Forelimb muscle (tissue), 1 donor: ENCODE measurements at places on chromosomes 13 and 19.

- no peak for DNase-seq
These were observed 390.3 kb downstream of the DLEU7 start for GRCh38 chr13:50453188-50453587.

DNA sequence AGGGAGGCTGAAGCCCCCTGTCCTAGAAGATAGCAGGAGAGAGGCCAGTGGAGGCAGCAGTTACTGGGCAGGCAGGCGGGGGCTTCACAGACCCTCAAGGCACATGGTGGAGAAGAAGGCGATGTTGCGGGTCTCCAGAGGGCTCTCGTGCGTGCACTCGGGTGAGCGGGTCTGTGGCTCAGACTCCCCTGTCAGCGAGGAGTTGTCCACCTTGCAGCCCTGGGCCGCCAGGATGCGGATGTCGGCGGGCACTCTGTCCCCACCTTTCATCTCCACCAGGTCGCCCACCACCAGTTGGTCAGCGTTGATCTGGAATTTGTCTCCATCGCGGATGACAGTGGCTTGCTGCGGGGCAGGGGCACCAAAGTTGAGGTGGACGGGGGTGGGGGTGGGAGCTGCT is 3.2 kb downstream of the ATP4A start:
- no peak for DNase-seq

DNA sequence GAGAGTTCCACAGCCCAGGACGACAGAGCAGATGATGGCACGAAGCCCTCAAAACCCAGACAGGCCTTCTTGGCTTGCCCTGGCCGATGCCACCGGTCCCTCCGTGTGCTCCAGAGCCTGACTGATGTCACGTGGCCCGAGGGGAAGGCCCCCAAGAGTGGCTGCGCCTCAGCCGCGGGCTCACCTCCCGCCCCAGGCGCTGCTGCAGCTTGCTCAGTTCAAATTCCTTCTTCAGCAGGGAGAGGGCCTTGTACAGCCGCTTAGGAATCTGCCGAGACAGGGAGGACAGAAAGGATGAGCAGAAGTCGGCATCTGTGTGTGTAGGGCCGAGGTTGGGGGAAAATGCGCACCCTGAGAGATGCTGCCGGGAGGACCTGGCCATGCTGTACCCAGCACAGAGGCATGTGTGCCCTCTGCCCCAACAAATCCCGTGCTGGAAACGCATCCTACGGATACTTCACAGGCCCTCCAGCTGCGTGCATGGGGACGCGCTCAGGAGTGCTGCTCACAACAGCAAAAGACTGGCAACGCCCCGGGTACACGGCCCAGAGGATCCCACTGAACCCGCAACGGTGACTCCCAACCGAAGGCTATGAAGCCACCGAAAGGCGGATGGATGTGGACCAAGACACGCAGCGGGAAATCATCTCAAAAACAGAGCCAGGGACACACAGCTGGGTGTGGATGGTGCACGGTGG is 12.9 kb downstream of the LONP1 start:
- DNase-seq, result no peak

DNA sequence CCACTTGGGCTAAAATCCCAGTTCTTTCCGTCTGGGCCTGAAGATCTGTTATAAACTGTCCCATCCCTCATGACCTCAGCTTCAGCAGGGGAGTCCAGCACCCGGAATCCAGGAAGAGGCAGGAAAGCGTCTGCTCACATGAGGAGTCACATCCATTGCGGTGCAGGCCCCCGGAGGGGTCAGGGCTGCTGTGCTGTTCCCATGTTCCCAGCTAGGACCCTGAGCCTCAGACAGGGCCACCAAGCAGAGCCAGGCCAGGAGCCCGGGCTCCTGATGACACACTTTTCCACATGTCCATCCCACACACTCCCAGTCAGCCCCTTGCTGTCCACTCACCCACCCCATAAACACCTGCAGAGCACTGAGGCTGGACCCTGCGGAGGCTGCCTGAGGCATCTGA is 45.3 kb upstream of the VSTM2B start:
- no peak for DNase-seq

GRCh38 chr13:30381049-30381448 is 41.2 kb upstream of the UBE2L5 start:
- no peak for DNase-seq

DNA sequence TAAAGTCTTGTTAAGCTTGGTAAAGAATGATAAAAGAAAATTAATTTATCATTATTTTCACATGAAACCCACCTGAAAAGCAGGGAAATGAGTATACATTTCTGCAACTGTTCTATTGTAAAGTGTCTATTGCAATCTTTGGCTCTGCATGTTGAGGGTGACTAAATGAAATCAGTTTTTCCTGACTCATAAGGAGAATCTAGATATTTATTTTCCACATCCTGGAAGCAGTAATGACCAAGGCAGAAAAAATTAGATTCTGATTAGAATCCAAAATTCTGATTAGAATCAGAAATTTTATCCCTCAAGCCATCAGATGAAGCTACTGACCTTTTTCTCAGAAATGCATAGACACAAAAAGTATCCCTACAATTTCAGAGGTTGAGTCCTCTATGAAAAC is 178.4 kb downstream of the MYO16 start:
- DNase-seq, result no peak

DNA sequence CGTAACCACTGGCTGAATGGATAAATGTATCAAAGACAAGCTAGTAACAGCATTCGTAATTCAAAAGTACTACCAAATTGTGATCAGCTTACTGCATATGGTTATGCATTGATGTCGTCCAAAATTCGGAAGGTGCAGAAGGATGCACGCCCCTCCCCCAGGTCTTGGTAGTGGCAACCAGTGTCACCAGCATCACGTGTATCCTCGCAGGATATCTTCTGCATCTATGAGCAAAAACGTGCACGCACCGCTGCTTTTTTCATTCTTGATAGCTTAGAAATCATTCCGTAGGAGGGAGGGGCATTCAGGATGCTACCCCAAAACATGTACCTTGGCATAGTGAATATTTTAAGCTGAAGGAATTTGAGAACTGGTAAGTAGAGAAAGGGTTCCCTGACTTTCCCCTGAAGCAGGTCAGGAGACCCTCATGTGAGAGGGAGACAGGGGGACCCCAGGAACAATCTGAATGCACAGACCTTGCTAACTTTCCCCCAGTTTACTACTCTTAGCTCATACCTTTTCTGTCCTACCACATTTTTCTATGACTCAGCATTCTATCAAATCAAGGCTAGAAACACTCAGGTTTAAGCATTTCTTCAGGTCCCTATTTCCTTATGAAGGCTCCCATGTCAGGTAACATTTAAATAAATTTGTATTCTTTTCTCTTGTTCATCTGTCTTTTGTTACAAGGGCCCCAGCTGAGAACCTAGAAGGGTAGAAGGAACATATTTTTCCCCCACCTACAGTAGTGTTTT is 61.2 kb upstream of the TM9SF2 start:
- no peak for DNase-seq

- no peak for DNase-seq
These were observed 16.4 kb downstream of the OR7A5 start for GRCh38 chr19:14818588-14818987.

GRCh38 chr19:42469311-42470235 is 26.8 kb upstream of the CXCL17 start:
- DNase-seq, result no peak

DNA sequence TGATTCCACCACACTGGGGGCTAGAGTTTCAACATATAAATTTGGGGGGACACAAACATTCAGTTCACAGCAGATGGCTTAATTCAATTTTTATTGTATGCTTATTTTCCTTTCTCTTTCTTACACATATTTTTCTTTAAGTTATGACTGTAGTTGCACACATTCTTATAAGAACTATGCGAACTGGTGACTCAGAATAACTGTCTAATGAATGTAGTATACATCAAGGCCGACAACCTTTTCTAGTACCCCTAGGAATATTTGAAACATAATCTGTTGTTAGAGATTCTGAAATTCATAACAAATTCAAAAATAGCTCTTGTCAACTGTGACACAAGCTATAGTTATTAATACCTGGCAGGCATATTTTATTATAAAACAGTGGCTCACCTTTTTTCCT is 695.6 kb downstream of the PCDH9 start:
- DNase-seq, result no peak

DNA sequence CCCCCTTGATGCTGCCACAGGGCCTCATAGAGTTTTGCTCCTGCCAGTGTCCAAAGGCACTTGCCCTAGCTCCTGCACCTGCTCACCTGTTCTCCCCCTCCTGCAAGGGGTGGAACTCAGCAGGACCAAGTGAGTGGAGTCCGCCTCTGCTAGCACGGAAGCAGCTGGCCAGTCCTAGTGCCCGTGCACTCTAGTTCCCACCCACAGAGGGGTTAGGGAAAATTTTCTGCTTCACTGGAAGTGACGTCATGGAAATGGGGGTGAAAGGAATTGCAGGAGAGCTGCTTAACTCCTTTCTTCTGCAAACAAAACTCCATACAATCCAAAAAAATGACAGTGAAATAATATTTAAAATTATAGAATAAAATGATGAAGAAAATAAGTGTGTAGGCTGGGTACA is 609.7 kb upstream of the SLITRK1 start:
- no peak for DNase-seq

DNA sequence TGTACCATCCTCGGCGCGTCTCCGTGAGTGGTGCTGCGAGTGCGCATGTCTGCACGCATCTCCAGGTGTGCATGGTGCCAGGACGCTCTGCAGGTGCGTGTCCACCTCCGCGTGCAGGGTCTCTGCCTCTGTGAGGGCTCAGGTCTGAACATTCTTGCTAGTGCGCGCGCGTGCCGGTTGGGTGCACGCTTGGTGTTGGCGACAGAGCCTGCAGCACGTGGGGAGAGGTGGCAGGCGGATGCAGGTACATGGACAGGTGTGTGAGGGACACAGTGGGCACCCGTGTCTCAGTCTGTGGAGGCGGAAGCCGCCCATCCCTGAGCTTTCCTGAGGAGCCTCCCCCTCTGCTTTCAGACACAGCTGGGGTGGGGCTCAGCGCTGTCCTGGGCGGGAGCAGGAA is 4.9 kb upstream of the OR10H2 start:
- no peak for DNase-seq

DNA sequence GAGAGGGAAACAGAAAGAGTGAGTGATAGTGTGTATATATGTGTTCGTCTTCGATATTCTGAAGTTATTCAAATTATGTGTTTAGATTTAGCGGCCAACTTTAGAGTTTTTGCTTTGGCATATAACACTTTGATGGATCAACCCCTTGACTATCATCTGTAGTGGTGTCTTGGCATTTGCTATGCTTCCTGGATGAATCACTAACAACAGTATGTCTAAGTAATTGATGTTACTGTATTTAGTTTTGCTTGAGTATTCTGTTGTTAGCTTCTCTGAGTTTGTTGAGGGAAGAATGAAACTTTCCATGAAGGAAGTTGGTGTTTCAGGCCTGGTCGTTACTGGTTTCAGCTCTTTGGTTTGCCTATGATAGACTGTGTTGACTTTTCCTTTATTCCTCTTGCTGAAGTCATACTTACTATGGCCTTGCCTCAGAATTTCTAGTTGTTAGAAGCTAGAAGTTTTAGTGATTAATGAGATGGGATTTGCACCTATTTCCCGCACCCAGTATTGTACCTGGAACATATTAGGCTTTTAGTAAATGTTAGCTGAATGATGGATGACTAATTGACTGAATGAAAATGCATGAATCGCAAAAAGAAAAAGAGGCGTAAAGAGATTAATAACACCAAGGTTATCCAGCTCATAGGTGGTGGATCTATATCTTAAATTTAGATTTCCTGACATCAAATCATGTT is 20.7 kb downstream of the NDFIP2 start:
- no peak for DNase-seq

DNA sequence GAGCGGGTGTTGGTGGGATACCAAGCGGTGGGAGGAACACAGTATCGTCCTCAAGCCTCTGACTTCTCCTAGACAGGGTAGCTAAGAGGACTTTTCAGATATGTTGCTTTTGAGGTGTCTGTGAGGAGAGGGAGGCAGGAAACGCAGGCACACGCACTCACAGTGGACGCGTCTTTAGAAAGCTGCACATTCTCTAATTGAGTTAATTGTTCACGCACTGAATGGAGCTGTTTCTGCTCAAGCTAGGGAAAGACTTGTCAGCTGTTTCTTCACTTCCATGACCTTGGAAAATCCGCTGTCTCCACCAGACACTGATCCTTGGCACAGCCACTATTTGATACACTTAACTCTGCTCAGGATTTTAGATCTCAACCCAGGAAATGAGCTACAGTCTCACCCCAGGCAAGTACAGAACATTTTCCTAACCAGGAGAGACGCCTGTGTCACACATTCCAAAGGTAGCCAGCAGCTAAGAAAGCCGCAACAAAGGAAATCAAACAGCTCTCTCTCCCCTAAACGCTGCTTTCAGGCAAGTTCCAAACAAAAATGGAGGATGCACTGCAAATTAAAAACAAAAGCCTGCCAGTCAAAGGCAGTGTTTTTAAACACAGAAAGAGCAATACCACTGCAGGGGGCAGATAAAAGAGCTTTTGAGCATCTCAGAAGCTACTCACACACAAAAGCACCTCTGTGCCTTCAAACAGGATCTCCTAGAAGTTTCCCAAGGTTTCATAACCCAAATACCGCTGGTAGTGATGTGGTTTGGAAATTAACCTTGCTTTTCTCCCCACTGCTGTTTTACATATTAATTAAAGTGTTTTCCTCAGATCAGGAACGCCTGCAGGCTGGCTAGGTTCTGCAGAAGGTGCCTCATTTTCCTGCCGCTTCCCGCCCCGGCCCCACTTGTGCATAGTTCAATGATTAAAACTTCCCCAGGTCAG is 57.3 kb downstream of the IRS2 start:
- no peak for DNase-seq

- no peak for DNase-seq
These were observed 33.7 kb downstream of the CRYL1 start for GRCh38 chr13:20491926-20492435.

DNA sequence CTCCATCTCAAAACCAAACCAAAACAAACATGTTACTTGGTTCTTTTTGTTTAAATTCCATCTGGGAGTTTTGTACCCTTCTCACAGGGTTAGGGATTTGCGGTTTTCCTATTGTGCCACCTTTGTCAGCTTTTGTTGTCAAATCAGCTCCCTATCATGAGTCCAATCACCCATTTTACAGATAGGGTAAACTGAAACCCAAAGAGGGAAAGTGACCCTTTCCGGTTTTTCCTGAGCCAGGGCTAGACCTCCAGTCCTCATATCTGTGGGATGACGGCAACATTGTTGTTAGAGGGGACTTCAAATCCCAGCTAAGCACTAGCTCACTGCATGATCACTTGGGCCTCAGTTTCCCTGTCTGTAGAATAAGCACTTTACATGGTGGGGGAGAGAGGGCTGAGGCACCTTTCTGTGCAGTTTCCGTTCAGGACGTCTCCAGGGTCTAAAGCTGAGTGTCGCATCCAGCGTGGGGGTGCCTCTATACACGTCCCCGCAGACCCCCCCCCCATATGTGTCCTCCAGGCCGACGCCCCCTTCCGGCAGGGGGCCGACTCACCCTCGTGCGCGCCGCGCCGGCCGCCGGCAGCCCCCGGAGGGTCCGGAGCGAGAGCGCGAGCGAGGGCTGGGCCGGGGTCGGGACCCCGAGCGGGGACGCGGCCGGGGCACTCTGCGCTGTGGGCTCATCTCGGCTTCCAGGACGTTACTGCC is 3.9 kb downstream of the CCDC194 start:
- DNase-seq, result no peak

- DNase-seq, result no peak
These were observed 51.6 kb downstream of the ZNF146 start for GRCh38 chr19:36266375-36266961.
